HAP-1 (cell line): ENCODE measurements at places on chromosomes 11 and 22.

GRCh38 chr11:95521862-95522261, 267.7 kb downstream of the FAM76B start:
- no peak for DNase-seq

DNA sequence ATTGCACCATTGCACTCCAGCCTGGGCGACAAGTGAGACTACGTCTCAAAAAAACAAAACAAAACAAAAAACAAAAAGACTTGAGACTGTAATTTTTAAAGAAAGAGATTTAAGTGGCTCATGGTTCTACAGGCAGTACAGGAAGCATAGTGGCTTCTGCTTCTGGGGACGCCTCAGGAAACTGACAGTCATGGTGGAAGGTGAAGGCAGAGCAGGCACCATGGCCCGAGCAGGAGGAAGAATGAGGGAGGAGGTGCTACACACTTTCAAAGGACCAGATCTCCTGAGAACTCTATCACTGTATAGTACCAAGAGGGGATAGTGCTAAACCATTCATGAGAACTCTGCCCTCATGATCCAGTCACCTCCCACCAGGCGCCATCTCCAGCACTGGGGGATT, 52.0 kb downstream of the CBL start:
- no peak for DNase-seq

- DNase-seq = no peak
Observed at GRCh38 chr11:112651386-112651785, 309.8 kb upstream of the NCAM1 start.

- DNase-seq = no peak
Observed at GRCh38 chr11:21059879-21060278, 390.5 kb downstream of the NELL1 start.

DNA sequence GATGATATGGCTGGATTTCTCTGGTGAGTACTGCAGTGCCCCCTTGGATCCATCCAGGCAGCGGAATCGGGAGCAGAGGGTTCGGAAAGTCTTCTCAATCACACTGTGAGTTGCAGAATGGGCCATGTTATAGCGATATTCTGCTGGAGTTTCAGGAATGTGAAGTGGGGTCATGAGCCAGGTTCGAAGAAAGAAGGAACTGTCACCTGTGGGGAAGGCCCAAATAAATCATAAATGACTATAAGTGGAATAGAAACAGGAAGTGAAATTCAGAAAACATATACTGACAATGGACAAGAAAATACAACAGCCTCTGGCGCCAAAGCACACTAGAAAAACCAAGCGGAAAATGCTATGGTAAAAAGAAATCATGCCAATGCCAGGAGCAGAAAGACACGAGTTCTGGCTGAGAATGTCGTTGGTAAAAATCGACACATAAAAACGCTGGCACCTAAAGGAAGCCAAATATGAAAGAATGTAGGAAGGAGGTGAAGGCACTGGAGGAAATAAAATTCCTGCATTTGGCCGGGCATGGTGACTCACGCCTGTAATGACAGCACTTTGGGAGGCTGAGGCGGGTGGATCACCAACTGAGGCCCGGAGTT, 10.0 kb upstream of the AMBRA1 start:
- DNase-seq = no peak

GRCh38 chr11:118790357-118791110, 430 bp downstream of the DDX6 start:
- peak; percentile 64 for DNase-seq

GRCh38 chr22:46147471-46148267, 2.7 kb upstream of the PPARA start:
- no peak for DNase-seq

DNA sequence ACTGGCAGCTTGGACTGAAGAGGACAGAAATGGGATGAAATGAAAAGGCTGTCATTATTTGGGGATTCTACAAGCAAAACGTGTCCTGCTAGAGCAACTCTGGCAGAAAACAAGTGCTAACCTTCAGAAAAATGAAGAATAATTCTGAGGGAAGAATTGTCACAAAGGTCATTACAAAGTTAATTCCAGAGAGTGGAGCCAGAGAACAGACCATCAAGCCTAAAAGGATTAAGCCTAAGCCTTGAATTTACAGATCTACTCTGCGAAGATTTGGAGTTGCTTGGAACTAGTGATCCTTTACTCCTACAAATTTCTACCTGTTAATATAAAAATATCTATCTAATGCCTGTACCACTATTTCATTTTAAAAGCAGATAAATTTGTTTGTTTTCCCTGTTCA, 1077.3 kb upstream of the CNTN5 start:
- peak; percentile 6 for DNase-seq

DNA sequence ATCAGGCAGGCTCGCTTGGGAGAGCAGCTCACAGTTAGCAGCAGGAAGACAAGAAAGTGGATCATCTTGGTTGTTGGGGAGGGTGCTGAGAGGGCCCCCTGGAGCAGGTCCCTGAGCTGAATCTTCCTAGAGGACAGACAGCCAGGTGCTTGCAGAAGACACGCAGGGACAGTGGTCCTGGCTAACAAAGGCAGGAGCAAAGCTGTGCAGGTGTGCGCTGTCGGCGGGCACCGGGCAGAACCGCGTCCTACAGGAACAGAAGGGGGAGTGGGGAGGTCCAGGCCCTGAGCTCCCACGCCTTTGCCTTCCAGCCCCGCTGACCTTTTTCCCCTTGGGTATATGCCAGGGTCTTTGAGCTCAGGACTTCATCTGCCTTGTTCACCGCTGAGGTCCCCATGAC, 30.1 kb upstream of the PARVB start:
- DNase-seq = no peak

DNA sequence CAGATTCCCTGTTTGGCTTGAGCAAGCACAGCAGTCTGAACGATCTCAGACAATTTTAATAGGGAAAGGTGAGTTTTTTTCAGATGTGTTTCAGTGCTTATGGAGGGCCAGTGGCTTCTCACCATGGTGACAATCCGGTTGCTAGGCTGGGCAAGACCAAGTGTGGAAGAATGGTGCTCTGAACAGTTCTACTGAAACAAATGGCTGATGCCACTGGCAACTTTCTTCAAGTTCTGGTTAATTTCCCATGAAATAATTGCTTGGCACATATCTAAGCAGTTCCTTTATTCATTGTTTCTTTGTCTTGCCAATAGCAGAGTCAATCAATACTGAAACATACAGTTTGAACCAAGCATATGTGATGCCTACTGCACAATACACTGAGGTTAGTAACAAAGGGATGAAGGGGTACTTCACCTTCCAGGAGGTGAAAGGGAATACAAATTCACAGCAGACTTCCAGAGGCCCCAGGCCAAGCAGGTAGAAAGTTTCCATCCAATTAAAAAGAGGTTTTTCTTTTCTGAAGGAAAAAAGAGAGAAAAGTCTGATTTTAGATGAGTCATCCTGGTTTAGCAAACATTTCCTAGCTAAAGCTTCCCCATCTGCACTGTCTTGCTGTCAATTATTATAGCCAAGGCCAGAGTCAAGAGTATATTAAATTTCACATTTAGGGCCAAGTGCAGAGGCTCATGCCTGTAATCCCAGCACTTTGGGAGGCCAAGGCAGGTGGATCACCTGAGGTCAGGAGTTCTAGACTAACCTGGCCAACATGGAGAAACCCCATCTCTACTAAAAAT, 21.2 kb upstream of the NDUFC2 start:
- DNase-seq = no peak

DNA sequence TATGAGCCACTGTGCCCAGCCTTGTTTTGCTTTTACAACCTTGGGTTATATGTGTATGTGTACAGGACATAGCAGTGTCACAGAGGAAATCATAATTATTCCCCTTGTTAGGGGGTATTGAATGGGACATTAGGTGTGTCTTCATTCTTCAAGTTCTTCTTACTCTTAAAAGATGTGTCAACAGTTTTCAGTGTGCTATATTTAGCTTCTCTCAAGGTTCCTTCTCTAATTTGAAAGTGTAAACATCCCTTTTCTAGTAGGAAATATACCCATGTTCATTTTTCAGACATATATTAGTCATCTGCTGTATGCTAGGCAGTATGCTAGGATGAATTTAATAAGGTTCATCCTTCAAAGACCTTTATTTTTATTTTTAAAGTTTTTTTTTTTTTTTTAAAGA, 17.1 kb downstream of the PCF11 start:
- no peak for DNase-seq

DNA sequence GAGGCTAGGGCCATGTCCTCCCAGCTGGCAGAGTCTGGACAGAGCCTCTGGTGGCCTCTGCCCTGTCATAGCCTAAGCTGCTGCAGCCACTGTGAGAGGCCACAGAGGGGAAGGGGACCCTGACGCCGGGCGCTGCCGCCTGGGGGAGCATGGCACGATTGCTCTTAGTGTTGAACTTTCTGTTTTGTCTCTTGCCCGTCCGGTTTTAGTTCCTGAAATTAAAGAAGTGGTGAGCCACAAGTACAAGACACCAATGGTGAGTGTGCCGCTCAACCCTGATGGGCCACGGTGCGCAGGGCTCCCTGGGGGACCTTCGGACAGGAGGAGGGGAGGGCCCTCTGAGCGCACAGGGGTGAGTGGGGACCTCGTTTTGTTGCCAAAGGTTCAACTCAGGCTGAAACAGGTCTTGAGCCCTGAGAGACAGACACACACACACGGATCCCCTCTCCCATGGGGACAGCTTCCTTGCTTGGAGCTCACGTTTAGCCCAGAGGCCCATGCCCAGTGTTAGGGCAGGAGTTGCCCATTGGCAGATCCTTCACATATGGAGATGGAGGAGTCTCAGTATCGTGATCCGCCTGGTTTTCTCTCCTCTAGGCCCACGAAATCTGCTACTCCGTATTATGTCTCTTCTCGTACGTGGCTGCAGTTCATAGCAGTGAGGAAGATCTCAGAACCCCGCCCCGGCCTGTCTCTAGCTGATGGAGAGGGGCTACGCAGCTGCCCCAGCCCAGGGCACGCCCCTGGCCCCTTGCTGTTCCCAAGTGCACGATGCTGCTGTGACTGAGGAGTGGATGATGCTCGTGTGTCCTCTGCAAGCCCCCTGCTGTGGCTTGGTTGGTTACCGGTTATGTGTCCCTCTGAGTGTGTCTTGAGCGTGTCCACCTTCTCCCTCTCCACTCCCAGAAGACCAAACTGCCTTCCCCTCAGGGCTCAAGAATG, 23.8 kb downstream of the MYBPC3 start:
- no peak for DNase-seq

DNA sequence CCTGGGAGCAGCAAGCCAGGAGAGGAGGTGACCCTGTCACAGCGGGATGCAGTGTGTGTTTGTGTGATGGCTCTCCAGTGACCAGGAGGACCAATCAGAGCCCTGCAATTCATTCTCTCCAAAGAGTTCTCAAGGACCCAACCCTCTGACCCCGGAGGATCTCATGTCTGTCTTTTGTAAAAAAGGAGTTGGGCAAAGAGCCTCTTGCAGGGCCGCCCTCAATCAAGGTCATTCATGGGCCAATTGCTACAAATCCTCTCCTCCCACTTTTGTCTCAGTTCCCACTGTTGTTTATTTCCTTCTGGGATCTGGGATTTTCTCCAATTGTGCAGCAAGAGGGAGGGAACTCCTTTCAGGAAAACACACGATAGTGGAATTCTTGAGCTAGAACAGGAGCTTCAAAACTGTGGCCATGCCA, 4.0 kb downstream of the TECTA start:
- DNase-seq = no peak

DNA sequence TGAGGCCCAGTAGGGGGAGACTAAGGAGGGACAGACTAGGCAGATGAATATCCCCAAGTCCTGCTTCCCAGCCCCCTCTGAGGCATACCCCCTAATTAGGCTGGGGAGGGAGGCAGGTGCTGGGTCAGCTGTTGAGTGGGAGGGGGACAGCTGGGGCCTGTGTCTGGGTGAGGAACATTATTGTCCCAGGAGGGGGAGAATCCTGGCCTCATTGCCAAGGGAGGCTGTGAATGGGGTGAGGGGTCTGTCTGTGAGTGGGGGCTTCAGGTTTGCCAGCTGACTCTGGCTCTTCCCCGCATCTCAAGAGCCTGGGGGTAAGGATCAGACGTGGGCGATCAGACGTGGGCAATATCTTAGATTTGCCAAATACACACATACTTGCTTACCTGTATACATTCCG, 2.1 kb downstream of the INPPL1 start:
- no peak for DNase-seq

GRCh38 chr22:29824677-29825076, 13.4 kb downstream of the ASCC2 start:
- DNase-seq = no peak

- DNase-seq = no peak
Observed at GRCh38 chr11:69172674-69173073, 16.9 kb downstream of the SMIM38 start.

- DNase-seq = no peak
Observed at GRCh38 chr11:82191695-82192094, 542.0 kb downstream of the FAM181B start.

DNA sequence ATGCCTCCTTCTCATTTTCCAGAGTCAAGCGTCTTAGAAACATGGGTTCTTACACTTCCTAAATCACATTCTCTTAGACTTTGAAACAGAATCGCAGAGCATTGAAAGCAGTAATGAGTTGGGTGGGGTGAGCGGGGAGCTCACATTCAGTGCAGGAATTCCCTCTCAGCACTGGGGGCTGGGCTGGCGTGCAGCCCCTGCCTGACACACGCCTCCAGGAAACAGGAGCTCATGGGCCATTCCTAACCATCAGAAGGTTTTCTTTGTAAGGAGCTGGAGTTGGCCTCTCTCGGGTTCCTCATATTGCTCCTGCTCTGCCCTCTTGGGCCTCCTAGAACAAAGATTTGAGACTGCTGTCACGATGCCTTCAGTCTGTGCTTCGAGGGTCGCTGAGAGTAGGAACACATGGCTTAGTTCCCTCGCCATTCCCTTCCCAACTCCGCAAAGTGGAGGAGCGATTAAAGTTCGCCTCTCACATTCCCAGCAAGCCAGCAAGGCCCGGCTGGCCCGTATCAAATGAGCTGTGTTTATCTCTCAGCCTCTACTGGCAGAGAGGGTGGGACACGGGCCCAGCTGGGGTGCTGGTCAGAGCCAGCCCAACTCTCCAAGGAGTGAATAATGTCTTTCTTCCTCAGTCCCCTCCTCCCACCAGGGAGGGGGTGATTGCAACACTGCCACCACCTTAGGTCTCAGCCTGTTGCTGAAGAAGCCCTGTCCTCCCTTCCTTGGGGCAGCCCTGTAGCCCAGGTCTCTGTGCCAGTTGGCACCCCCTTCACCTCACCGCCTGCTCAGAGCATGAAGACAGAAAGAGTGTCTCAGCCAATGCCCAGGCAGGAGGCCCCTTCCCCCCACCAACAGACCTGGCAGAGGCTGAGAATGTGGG, 10.4 kb downstream of the CHRDL2 start:
- DNase-seq = no peak

DNA sequence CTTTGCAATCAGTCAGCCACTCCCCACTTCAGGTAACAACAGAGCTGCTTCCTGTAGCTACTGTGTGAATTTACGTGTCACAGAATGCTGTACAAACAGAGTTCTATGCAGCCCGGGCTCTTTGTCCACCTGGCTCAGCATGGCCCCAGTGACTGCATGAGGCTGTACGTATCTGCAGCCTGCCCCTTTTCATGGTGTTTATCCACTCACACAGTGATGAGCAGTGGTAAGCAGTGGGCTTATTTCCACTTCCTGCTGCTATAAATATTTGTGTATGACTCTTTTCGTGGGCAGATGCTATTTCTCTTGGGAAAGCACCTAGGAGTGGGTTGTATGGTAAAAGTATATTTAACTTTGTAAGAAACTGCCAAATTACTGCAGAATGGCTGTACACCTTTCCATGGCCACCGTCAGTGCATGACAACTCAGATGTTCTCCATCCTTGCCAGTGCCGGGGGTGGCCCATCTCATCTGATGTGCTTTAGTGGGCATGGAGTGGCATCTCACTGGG, 43.3 kb downstream of the MYEOV start:
- DNase-seq = no peak
